ENCODE measurements at places on chromosomes 6 and 20.
A peak's percentile ranks its signal among the peaks of the same experiment; 100 is the strongest.

- DNase-seq = no peak
Measured at GRCh38 chr6:129312880-129313279, 397.1 kb downstream of the ARHGAP18 start.

- no peak for DNase-seq
Measured at GRCh38 chr6:21856844-21857243, 263.3 kb downstream of the SOX4 start.

- no peak for DNase-seq
Measured at GRCh38 chr6:107550241-107550840, 60.4 kb downstream of the SOBP start.

DNA sequence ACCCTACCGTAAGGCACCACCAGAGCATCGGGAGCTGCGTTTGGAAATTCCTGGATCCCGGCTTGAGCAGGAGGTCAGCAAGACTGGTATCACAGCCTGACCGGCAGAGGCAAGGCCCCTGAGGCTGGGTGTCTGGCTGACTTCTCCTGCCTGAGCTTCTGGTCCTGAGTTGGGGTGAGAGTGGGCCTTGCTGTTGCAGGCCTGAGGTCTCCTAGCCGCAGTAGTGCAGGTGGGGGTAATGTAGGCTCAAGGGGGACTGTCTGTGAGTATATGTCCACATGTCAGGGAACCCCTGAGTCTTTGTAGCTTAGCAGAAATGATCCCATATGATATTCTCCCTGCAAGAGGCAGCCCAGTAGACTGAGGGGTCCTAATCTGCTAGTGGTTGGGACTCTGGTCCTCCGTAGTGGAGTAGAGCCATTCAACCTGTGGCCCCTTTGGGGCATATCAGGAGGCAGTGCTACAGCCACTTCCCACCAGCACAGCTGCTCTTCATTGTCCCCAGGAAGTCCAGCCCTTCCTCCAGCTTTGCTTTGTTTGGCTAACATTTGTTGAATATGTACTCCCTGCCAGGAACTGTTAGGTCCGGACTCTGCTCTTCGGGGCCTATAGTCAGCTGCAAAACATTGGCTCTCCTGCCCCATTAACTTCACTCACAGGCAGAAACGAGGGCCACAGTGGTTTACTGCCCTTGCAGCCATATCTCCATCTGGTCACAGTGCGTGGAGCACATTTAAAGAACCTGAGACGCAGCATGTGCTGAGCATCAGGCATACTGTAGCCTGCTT is 10.9 kb downstream of the LRRC73 start:
- no peak for DNase-seq

GRCh38 chr6:29502597-29502996 is 14.8 kb upstream of the MAS1L start:
- no peak for DNase-seq

- no peak for DNase-seq
Measured at GRCh38 chr6:108609276-108609769, 48.6 kb downstream of the FOXO3 start.

DNA sequence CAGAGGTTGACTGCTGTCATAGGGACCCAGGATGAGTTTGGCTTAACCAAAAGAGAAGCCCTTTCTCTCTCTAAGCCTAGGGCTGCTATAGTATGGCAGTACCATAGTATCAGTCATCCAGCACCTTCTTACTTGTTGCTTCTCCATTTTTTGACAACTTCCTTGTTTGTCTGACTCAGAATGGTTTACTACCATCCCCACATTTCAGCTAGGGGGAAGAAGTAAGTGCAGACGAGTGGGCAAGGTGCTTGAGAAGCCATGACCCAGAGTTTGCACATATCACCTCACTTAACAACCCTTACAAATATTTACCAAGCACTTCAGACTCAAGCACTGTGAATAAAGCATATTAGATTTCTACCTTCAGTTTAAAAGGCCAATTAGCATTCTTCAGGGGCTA is 289.9 kb upstream of the TSHZ2 start:
- no peak for DNase-seq

- no peak for DNase-seq
Measured at GRCh38 chr6:166169549-166170421, 2.1 kb upstream of the TBXT start.

- no peak for DNase-seq
Measured at GRCh38 chr6:24359640-24360454, 2.0 kb upstream of the DCDC2 start.

DNA sequence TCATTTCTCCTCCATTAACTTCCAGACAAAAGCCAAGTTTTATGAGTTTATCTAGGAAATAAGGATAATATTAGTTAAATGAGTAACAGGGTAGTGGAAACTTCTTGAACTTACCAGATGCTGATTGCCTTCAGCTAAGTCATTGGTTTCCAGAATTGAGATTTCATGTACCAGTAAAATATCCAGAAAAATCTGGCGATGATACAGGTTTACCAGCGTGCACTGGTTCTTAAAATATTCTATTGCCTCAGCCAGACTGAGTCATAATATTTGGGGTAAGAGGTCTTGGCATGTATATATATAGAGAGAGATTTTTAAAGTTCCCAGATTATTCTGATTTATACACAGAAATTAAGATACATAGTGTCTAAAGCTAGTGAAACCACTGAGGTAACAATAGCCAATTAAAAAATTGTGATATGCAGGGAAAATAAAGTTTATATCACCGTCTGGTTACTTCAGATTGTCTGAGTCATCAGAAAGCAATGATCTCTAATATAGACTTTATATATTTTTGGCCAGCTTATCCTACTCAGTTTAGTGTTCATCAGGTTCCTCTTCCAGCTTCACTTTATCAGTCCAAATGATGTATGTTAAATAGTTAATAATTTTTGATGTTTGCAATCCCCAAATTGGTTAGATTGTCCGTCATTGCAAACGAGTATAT is 39.5 kb upstream of the SDHAF4 start:
- DNase-seq = no peak

DNA sequence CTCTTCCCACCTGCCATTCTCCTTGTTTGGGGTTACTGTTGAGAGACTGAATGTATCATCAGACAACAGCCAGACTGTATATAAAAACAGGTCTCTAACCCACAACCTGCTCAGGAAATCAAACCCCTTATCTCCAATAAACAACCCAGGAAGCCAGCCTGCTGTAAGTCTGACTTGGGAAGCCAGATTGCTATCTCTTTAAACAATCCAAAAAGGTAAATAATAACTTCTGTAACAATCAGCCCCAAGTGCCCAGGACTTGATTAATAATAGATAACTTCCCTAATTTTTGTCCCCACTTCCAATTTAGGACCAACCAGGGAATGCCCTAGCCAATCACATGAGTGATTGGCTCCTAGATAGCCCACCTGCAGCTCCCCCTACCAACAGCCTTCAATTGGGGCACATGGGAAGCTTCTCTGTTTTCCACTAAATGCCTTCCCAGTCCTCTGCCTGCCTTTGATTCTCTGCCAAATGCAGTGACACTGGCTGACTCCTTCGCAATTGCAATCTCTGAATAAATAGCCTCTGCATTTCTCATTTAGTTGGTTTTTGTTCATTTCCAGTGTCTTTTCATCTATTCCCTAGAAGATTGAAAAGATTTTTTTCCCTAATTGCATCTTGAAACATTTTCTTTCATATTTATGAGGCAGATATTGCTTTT is 117.1 kb upstream of the TAB2 start:
- no peak for DNase-seq

DNA sequence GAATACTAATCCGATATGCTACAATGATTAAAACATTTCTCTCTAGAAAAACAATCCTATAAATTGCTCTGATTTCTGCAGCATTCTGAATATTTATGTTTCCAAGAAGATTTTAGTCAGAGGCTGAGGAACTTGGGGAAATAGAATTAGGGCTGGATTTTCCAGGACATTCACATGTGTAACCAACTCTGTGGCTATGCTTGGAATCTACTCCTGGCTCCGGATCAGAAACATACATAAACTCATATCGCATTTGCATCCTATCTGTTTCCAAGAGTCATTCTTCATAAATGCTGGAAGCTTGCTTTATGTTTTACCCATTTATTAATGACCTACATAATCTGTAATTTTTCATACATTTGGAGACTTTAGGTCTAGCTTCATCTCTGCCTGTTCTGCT is 459.9 kb upstream of the MARCKS start:
- no peak for DNase-seq

DNA sequence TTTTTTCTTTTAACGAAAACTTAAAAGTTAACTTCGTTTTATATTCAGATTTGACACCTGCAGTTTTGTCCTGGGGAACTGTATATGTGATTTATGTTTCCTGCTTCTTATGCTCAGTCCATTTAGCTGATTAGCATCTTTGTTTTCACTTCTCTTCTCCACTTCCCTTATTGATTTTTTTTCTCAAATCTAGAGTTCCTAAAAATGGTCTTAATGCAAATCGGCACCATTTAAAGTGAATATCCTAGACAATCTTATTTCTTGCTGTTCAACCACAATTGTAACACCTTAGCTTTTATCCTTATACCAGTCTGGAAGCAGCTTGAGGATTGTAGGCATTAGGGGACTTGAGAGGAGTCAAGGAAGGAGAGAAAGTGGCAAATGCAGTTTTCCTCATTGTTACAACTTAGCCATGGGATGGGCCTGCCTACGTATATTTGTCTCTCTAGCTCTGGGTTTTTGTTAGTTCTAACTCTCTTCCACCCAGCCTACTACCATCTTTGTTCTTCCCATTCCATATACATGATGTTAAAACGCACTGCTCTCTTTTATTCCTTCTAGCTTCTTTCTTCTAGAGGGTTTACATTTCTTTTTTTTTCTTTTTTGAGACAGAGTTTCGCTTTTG is 8.5 kb downstream of the QRSL1 start:
- no peak for DNase-seq

GRCh38 chr20:47111576-47111975 is 216.9 kb downstream of the EYA2 start:
- no peak for DNase-seq

- DNase-seq = peak; percentile 22
Measured at GRCh38 chr20:53608456-53609452, 15.1 kb upstream of the ZNF217 start.

DNA sequence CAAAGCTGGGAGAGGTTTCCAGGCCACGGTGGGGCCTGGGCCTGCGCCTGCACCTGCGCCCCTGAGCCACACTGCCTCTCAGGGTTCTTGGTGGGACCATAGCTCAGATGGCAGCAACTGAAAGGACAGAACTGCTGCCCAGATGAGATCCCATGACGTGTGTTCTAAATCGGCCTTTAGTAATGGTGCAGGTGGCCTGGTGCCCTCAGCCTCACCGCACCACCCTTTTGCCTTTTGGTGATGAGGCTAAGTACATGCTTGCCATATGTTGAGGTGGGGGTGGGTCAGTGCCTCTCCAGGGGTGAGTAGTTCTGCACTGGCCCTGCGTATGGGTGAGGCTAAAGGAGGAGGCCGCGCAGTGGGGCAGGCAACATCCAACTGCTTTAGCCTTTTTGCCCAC is 7.4 kb downstream of the PSMG4 start:
- no peak for DNase-seq

- no peak for DNase-seq
Measured at GRCh38 chr20:49914310-49915117, 815 bp downstream of the SPATA2 start.

DNA sequence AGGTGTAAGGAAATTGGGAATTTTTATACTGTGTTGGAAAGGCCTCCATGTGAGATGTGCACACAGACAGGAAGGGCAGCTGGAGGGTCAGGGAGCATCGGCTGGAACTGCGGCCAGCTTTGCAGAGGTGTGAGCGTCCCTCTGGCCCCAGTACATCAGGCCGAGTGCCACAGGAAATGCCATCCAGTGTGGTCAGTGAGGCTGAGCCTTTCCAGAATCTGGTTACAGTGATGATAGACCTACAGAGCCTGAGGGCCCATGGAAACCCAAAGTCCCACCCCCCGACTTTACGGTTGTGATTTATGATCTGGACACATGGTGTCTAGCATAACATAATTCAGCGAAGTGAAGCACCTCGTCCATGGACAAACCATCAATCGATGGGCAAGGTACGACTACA is 137.3 kb upstream of the PDE10A start:
- DNase-seq = no peak

DNA sequence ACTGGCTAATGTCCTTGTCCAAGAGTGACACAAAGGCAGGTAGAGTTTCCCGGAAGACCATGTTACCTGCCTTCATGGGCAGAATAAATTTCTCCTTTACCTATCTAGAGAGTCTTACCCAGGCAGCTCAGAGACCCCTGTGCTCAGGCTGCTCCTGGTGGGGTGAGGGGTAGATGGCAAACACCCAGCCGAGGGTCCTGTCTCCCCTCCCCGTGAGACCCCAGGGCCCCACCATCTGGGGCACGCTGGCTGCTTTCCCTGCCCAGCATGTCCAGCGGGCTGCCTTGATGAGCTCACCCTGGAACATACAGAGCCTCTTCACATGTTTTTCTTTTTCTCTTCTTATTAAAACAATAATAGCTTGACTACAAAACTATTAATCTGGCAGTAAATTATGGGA is 116.5 kb downstream of the EDN3 start:
- no peak for DNase-seq

DNA sequence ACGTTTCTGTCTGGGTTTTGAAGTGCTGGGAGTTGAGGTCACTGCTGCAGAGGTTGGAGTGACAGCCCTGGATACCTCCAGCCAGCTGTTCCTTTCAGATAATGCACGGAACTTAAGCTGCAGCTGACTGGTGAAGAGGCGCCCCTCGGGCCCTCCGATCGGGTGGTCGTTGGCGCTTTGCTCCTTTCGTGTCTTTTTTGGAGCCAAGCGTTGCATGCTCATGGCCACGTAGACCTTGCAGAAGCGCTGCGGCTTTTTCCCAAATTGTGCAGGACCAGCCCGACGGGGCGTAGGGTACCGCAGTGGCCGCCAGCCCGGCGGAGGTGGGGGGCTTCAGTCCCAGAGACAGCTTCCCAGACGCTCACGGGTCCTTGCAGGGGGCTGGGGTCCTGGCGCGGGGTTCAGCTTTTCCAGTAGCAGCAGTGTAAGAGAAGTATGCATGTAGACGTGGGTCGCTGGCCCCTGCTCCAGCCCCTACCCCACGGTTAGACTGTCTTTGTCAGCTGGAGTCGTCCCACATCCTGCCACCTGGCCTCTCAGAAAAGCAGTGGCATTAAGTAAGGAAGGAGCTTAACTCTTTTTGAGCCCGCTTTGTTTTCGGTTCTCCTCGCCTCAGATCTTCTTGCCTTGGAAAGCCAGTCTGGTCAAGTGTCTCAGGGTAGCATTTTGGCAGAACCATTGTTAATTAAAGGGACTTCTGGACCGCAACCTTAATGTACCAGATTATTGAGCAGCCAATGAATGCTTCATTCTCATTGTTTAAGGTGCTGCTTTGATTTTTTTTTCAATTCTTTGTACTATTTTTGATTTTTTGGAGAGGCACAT is 838 bp downstream of the TNFAIP3 start:
- DNase-seq = no peak

- DNase-seq = no peak
Measured at GRCh38 chr6:144159223-144159622, 8.9 kb downstream of the STX11 start.

DNA sequence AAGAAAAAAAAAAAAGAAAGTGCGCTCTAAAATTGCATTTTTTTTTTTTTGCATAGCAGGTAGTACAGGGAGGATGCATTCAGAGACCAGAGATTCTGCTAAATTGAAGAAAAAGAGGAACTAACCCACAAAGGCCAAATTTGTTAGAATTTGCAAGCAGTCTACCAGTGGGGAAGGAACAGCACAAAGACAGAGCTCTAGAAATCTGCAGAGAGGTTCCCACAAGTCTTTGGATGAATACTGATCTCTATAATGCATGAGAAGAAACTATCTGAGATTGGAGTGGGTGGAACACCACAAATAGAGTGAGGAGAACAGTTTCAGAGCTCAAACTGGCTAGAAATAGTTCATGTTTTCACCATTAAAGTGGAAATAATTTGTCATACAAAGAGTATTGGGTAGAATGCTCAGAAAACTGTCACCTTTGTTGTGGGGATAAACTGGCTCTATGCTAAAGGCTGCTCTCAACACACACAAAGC is 79.6 kb upstream of the AHI1 start:
- no peak for DNase-seq
